ENCODE measurements at places on chromosomes 13 and 19.

DNA sequence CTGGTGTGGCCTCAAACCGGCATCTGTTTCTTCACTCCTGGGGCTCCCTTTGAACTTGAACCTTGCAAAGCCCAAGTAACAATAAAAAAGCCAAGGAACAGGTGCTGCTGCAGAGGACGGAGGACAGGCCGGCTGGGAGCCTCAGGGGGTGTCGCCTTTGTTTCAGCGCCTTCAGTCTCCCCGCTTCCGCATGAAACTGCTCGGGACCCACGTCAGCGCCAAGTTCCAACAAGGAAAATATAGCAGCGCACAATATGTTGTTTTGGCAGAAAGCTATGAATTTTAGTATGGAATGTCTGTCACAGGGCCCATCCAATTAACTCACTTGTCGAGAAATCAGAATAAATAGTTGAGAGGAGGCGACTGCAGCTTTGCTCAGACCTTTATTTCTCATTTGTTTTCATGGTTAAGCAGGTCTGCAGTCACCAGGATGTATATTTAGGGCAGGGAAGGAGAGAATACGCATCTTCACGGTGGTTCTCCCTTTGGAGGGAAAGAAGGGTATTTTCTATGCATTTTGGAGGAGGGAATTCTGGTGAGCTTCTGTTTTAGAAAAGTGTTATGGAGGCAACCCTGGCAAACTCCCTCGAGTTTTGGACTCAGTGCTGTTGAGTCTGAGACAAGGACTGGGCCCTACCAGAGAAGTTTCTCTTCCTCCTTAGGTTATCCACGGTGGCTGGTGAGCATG, 34.3 kb upstream of the MEDAG start:
- DNase-seq, result no peak

DNA sequence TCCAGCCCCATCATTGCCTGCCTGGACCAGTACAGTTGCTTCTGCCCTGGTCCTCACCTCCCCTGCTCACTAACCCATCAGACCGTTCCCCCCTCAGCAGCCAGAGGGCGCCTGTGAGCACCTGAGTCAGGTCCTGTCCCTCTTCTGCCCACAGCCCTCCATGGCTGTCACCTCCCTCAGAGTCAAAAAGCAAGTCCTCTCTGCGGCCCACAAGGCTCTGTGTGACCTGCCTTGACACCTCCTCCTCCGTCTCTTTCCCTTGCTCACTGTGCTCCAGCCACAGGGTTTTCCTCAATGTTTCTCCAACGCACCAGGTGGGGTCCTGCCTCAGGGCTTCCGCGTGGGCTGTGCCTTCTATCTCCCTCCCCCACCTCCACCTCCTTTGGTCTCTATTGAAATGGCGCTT, 29.4 kb upstream of the PTPRS start:
- no peak for DNase-seq

- no peak for DNase-seq
Observed at GRCh38 chr13:106499896-106500295, 35.6 kb downstream of the EFNB2 start.

DNA sequence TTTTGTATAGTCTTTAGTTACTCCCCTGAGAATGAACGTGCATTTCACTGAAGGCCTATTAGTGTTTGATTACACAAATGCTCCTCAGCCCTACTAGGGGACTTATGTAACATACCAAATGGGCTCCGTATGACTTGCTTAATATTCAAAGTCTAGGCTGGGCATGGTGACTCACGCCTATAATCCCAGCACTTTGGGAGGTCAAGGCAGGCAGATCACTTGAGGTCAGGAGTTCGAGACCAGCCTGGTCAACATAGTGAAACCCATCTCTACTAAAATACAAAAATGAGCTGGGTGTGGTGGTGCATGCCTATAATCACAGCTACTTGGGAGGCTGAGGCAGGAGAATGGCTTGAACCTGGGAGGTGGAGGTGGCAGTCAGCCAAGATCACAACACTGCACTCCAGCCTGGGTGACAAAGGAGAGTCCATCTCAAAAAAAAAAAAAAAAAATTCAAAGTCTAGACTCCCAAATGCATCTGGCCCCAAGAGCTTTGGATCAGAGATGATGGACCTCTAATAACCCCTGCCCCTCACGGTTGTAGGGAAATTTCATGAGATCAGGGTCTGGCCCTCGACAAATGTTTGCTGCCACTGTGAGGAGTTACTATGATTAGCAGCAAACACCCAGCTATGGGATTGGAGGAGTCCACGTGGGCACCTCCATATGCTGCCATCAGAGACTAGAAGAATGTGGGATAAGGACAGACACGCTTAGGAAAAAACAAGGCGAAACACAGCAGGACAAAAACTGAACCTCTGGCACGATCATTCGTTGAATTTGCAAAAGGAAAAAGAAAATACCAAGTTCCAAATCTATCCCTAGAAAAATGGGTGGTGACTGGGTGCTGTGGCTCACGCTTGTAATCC, 4.6 kb downstream of the FBXO17 start:
- no peak for DNase-seq

DNA sequence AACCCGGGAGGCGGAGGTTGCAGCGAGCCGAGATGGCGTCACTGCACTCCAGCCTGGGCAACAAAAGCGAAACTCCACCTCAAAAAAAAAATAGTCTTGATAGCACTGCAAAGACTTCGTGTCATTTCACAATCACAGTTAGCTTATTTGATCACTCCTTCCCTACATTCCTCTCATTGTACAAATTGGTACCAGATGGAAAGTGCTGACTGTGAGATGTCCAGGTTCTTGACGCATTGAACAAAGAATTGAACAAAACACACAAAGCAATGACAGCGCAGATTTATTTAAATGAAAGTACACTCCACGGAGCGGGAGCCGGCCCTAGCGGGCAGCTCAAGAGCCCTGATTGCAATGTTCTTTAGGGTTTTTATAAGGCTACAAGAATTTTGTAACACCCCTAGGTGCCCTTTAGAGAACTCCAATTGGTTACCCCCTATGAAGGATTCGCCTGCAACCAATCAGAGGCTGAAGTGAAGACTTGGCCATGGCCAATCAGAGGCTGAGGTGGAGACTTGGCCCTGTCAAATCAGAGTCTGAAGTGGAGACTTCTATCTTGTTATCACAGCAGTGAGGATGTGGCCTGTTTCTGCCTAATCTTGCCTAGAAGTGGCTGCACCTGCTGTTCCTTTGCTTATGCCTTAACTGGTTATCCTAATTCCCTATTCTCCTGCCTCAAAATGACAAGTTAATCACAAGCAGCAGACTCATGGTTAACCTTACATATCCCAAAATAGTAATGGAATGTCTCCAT, 16.7 kb downstream of the ZNF556 start:
- DNase-seq, result no peak

- DNase-seq, result peak; percentile 17
Observed at GRCh38 chr13:72463561-72463960, 263.9 kb downstream of the MZT1 start.

GRCh38 chr19:47228168-47228936, 2.6 kb downstream of the BBC3 start:
- DNase-seq, result no peak

- no peak for DNase-seq
Observed at GRCh38 chr13:42653679-42654078, 79.7 kb downstream of the TNFSF11 start.

- DNase-seq, result no peak
Observed at GRCh38 chr19:45498411-45499195, at the start of gene PPM1N. Gene PPM1N (plus strand): TSS chr19:45498443. CDS start chr19:45498473, 30 bp downstream.

- DNase-seq, result no peak
Observed at GRCh38 chr19:13013649-13014048, 18.4 kb downstream of the NFIX start.

GRCh38 chr13:50241479-50241878, 226.2 kb downstream of the KCNRG start:
- no peak for DNase-seq

DNA sequence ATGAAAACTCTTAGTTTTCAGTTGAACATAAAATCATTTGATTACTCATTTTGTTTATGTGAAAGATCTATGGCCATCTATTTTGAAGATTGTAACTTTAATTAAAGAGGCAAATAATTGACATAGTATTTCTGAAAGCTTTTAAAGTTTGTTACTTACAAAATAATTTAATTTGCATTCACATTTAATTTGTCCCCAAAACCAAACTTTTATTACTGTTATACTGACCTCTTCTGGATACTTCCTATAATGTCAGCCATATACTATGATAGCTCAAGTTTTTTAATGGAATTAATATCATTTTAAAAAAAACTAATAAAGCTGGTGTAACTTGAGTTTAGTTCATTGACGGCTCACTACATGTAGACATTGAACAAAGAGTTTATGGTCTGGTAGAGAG, 4.9 kb upstream of the SGCG start:
- DNase-seq, result no peak
